ENCODE measurements at places on chromosomes 11 and 22. TPM values are rescaled to one million over a fixed set of nuclear protein-coding genes. Genes with fewer than 3 reads are reported as not detected.

NXPE2 gene
- 0.16 TPM for total RNA-seq

DRICH1 gene
- not detected for total RNA-seq

GRM5 gene
- 0.12 TPM for total RNA-seq

C22orf31 gene
- total RNA-seq = not detected

DTX4 gene
- 2.6 TPM for total RNA-seq

ADM2 gene
- total RNA-seq = 9.6 TPM

ASPHD2 gene
- 3.3 TPM for total RNA-seq

ADAMTS8 gene
- total RNA-seq = 0.12 TPM

CASP5 gene
- total RNA-seq = not detected

C11orf42 gene
- not detected for total RNA-seq

FREY1 gene
- 1.5 TPM for total RNA-seq
